Activated T-cell treated with anti-CD3 and anti-CD28 coated beads, Interleukin-2, amount 50 U/mL, for 48 hours (primary cell): ENCODE measurements at places on chromosomes 4 and X.
A peak's percentile ranks its signal among the peaks of the same experiment; 100 is the strongest.

DNA sequence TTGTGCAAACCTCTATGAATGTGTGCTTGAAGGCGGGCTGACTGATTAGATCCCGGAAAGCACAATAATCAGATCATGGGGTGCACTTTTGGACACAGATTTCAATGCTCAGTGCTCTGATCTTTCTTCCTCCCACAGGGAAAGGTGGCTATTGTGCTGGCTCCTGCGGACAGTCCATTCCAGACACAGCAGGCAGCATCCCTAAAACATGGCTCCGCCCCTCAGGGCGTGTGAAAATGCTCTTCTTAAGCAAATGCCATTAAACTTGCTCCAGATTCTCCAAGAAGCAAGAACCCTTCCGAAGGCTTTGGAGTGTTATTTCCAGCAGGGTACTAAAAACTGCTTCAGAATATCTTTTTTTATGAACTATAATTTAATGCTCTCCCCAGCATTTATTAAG lies 100.0 kb downstream of the SLC2A9 start:
- DNase-seq = no peak

- DNase-seq = no peak
These were observed 45.8 kb downstream of the KDR start for GRCh38 chr4:55079451-55080173.

- DNase-seq = no peak
These were observed 368.0 kb upstream of the TECRL start for GRCh38 chr4:64777286-64777685.

- no peak for DNase-seq
These were observed 1.8 kb downstream of the L1CAM start for GRCh38 chrX:153884136-153884535.

DNA sequence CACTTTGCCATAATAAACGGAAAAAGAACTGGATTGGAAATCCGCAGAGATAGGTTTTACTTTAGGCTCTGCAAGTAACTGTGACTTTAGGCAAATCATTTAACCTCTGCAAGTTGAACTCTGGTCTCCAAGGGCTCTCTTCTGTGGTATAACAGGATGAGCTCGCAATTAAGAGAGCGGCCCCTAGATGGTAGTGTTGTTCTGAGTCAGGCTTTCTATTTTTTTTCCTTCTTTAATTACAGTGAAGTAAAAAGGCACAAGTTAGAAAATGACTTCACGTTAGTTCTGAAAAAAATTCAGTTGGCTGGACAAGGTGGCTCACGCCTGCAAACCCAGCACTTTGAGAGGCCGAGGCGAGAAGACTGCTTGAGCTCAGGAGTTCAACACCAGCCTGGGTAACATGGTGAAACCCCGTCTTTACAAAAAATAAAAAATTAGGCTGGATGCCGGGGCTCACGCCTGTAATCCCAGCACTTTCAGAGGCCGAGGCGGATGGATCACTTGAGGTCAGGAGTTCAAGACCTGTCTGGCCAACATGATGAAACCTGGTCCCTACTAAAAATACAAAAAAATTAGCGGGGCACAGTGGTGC lies 18.0 kb downstream of the RPS3A start:
- peak; percentile 59 for DNase-seq

GRCh38 chrX:122878269-122878668 lies 305.8 kb upstream of the GRIA3 start:
- DNase-seq = no peak

- no peak for DNase-seq
These were observed 60.5 kb downstream of the MSX1 start for GRCh38 chr4:4919927-4920326.

DNA sequence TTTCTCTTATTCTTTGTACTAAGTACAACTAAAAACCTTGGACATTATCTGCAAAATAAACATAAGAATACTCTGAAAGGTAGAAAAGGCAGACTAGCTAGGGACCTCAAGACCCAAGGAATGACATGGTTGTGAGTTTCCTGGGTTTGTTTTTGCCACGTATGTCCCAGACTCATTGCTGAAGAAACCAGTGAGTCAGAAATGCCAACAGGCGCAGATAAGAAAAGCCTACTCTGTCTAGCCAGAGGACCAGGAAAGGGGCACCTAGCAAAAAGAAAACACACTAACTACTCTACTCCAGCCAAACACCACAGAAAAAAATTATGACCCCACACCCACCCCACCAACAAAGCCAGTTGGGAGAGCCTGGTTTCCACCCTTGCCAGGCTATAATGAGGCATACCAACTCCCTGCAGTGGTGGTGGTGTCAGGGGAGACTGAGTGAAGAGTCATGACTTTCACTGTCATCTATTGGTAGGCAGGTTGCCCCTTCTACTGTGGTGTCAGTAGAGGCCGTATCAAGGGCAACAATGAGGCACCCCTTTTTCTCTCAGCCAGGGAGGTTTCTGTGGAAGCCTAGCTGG lies 10.9 kb downstream of the MTMR1 start:
- DNase-seq = peak; percentile 61

- no peak for DNase-seq
These were observed 49.5 kb upstream of the TMLHE start for GRCh38 chrX:155662282-155662681.

- no peak for DNase-seq
These were observed 32.3 kb downstream of the RASL11B start for GRCh38 chr4:52894443-52894842.

- DNase-seq = no peak
These were observed 417.4 kb downstream of the TLL1 start for GRCh38 chr4:166290426-166290825.

- DNase-seq = no peak
These were observed 40.9 kb upstream of the VEGFC start for GRCh38 chr4:176833400-176834175.

DNA sequence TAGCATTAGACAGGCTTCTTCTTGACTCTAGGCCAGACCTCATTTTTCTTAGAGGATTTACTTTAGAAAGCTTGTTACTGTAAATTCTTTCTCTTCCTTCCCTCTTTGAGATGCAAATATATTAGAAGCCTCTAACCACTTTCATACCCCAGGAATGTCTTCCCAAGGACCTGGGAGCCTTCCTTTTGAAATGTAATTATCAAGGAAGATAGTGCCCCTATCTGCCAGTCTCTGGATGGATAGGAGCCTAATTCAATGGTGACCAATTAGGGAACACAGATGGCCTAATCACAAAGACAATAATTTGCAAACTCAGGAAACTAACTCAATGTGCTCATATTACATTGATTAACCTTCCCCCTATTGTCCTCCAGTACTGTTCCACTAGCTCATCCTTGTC lies 145.6 kb upstream of the DCAF8L1 start:
- no peak for DNase-seq

DNA sequence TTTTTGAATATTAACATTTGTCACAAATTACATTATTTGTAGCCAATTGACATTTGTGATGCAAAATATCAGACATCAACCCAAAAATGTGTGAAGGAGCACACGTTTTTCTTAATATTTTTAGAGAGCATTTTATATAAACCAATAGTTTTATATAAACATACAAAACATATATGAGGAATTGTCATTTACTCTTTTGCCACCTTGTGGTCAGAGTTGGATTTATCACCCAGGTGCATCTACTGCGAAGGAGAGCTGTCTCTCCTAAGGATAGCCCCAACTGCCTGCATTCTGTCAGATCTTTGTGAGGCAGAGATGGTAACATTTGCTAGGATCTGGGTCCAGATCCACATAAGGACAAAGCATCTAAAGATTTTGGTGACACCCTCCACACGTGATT lies 2.5 kb upstream of the USP27X start:
- peak; percentile 18 for DNase-seq

DNA sequence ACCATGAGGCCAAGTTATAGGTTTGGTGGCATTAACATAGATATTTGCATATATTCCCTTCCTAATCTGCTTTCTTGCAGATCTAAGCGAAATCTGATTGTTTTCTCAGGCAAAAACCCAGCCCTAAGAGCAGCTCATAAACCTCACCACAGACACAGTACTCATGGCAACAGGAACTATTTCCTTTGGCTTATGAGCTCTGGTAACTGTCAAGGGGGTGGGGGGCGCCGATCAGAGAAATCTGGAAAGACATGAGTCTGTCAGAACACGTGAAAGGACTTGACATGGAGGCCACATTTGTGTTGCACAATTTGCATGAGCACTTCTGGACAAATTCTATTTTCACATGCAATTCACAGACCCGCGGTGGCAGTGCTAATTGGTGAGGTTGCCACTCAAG lies 83.7 kb downstream of the MGST2 start:
- DNase-seq = no peak

DNA sequence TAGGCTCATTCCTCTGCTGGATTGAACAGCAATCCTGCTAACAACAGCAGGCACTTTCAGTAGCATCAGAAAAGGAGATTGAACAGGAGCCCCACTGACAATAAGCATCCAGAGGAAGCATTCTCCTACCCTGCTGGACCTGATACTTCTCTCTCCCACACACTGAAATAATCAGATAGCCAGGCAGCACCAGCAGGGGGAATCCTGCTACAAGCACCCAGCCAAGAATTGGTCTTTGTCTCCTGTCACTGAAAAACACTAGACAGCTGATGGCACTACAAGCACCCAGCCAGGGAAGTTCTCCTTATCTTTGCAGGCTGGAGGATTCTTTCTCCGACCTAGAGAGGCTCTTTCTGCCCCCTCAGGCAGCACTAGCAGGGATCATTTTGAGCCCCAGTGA lies 444.3 kb upstream of the GRIA3 start:
- no peak for DNase-seq

DNA sequence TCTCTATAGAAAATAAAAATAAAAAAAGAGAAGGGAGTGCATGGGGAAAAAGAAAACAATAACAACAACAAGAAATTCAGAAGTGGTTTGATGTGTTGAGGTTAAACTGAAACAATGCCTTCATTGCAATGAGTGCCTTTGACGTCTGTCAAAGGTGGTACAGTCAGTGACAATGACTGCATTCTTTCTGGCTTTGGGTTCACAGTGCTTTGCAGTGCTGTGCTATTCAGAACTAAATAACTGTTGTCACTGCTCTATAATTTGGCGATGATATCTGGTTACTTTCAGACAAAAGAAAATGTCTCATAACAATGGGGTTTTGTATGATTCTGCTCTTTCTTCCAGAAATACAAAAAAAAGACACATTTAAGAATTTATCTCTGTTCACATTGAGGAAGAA lies 488.6 kb upstream of the MAGEB2 start:
- no peak for DNase-seq

- DNase-seq = no peak
These were observed 46.8 kb downstream of the MXRA5 start for GRCh38 chrX:3299636-3300035.

- no peak for DNase-seq
These were observed 65.5 kb downstream of the FHDC1 start for GRCh38 chr4:153001626-153002025.

DNA sequence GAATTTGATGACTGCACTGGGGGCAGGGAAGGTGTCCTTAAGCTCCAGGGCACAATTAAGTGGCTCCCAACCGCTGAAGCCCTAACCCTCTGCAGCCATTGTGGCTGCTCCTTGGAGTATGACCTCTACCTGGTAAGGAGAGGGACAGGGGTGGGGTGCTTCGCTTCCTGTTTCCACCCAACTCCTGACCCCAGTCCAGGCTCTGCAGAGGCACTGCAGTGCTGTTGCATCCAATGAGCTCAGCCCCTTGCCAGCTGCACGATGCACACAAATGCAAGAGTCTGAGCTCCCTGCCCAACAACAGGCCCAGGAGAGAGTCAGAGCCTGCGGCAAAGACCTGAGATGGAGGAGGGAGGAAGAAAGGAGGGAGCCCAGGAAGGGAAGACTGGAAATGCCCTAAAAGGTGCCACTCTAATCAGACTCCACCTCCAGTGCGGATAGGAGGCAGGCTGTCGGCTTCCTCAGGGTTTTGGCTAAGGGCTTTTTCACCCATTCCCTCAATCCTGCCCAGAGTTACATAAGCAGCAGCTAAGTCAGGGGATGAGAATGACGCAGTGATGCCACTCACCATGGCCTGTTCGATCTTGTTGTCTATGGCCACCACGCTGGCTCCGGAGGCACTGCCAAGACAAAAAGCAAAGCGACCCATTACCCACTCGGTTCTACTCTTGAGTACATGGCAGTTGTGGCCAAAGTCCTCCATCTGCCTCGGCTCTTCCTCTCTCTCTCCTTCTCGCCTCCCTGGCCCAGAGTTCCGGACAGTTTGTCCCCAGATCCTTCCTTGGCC lies 60.1 kb downstream of the TSC22D3 start:
- peak; percentile 29 for DNase-seq

GRCh38 chr4:10075158-10075863 lies 41.3 kb downstream of the WDR1 start:
- no peak for DNase-seq

GRCh38 chr4:185138161-185138560 lies 4.9 kb upstream of the SLC25A4 start:
- DNase-seq = no peak

- DNase-seq = no peak
These were observed 18.7 kb upstream of the GLRB start for GRCh38 chr4:157057218-157057617.
